ENCODE measurements at places on chromosomes 2 and 18.
A peak's percentile ranks its signal among the peaks of the same experiment; 100 is the strongest.

DNA sequence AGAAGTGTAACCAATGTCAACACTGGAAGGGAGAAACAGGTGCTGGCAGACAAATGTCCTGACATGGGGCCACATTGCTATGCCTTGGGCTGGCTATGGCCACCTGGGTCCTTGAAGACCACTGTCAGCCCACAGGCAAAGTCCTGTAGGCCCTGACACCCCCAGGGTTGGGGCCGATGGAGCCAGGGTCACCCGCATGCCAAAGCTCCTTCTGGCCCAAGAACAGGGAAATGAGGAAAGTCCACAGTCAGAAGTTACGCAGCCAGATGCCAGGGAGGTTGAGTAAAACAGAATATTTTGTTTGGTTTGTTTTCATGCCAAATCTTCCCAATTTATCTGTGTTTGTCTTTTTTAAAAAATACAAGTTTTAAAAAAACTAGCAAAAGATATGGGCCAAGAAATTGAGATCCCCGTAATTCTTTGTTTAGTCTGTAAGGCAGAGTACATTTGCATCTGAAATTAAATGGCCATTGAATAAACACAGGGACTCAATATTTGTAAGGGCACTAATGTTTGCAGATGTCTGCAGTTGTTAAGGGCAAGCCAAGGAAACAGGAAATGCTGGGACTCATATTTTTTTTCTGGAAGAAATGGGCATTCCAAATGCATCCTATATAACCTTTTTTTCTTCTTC is 186.4 kb downstream of the FAM210A start:
- no peak for DNase-seq

DNA sequence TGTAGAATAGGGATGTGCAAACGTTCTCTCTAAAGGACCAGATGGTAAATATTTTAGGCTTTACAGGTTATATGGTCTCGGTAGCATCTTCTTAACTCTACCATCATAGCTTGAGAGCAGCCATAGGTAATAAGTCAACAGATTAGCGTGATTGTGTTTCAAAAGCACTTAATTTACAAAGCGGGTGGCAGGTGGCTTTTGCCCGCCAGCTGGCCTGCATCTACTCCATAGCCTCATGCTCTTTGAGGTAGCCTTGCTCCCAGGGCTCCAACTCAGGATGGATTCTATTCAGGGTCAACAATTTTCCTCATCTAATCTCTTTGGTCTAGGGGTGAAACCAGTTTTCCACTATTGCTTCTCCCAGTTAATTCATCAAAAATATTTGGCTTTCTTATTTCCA is 5.0 kb upstream of the ATP9B start:
- peak; percentile 79 for DNase-seq

DNA sequence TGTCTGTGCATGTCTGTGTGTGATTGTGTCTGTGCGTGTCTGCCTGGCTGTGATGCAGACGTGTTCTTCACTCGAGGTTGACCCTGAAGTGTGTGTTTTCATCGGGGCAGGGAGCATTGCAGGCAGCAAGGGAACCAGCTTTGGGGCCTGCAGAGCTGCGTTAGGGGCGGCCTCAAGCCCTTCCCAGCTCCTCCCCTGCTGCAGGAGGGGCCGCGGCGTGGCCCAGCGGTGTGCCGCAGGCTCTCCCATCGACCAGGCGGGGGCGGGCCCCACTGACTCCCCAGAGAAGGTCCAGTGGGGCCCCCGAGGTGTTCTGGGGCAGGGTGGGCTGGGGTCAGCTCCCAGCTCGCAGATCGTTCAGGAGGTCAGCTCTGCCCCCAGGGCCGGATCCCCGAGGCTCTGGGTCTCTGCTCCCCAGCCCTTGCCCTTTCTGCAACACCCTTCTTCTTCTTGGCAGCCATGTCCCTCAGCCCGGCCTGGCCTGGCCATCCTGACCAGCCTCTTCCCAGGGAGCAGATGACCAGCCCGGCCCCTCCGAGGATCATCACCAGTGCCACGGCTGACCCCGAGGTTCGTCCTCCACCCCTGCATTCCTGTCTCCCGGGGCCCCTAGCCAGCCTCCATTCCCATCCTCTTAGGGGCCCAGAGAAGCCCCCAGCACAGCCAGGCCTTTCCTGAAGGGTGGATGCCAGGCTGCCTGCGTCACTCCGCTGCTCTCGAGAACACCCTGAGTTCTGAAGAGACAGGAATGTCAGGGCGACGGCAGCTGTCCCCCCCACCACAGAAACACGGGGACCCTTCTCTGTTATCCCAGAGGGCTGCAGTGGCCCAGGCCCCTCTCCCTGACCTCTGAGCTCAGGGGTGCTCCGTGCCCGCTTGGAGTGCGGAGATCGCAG is 11.1 kb upstream of the KLHL30 start:
- no peak for DNase-seq

- DNase-seq: no peak
Observed at GRCh38 chr2:223692191-223692947, 90.2 kb upstream of the SCG2 start.

- DNase-seq: no peak
Observed at GRCh38 chr2:28101892-28102291, 211.4 kb downstream of the BABAM2 start.

DNA sequence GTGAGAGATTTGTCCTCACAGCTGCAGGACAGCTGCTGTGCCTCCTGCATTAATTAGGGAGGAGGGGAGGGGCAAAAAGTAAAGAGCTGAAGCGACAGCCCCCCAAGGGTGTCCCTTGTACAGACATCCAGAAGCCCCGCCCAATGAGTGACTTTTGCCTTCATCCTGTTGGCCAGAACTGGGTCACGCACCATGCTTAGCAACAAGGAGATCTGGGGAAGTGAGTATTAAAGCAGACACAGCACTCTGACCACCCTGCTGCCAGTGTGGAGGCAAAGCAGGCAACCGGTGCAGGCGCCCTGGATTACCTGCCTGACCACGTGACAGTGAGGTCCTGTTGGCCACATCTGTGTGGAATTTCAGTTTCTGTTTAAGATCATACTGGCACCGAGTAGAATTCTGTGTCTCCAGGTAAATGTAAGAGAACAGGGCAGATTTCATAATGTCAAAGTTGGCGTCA is 21.5 kb upstream of the BIN1 start:
- no peak for DNase-seq

DNA sequence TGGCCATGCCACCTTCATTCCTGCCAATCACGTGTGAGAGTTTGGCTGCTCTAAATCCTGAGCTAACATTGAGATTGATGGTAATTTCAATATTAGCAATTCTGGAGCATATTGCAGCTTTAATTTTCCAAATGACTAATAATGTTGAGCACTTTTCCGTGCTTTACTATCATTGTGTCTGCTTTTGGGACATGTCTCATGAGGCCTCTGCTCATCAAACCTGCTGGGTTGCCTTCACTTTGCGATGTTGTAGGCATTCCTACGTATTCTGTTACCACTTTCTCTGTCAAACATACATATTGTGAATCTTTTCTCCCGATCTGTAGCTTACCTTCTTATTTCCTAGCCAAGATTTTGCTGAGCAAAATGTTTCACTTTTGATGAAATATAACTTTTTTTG is 466.6 kb downstream of the GALR1 start:
- no peak for DNase-seq

- no peak for DNase-seq
Observed at GRCh38 chr2:170009209-170009608, 168.7 kb upstream of the MYO3B start.

DNA sequence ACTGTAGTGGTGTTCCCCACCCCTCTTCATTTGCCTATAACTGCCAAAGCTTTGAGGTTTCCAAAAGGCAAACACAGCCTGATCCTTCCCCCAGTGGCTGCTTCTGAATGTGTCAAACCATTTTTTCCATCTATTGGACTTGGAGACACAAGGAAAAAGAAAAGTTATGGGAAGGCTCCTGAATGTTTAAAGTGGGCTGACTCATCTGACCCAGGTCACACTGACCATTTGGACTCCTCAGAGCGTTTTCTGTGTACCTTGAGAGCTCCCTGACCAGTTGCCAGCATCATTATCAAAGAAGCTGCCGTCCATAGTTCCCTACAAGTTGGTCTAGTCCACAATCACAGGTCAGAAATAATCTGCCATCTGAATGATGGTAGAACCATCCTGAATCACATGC is 123.4 kb upstream of the COL3A1 start:
- DNase-seq: no peak
